CD8-positive, alpha-beta memory T cell (primary cell): ENCODE measurements at places on chromosomes 5 and 9. TPM values are rescaled to one million over a fixed set of nuclear protein-coding genes. Genes with fewer than 3 reads are reported as not detected.

Gene OBP2A
- total RNA-seq = not detected

Gene CNTFR
- not detected for total RNA-seq

Gene AQP7
- total RNA-seq = not detected

Gene GABRB2
- not detected for total RNA-seq

Gene NNT
- 87.3 TPM for total RNA-seq

Gene ACSL6
- 22.7 TPM for total RNA-seq

Gene NR2F1
- total RNA-seq = not detected

Gene KCTD16
- 0.02 TPM for total RNA-seq

Gene MAMDC4
- 12.9 TPM for total RNA-seq

Gene CEP120
- total RNA-seq = 25.6 TPM

Gene C5orf58
- not detected for total RNA-seq

Gene KIAA0825
- 1.5 TPM for total RNA-seq

Gene ELOVL7
- total RNA-seq = 0.18 TPM

Gene ROPN1L
- total RNA-seq = 0.22 TPM

Gene CDC20B
- not detected for total RNA-seq

Gene ADAMTS16
- total RNA-seq = not detected

Gene COX7C
- 616 TPM for total RNA-seq

Gene SHROOM1
- total RNA-seq = 2.0 TPM

Gene KIAA1191
- total RNA-seq = 37.0 TPM

Gene PCDHB4
- not detected for total RNA-seq

Gene MINAR2
- not detected for total RNA-seq

Gene CXCL14
- total RNA-seq = not detected

Gene PCDHA11
- not detected for total RNA-seq

Gene SPARC
- 0.22 TPM for total RNA-seq

Gene TRIM36
- total RNA-seq = 0.58 TPM

Gene TGFBR1
- total RNA-seq = 41.9 TPM

Gene EQTN
- total RNA-seq = not detected

Gene OGN
- total RNA-seq = not detected

Gene TLR4
- 0.51 TPM for total RNA-seq

Gene TMEM252
- not detected for total RNA-seq

Gene DMRT2
- total RNA-seq = not detected

Gene CBY3
- 0.91 TPM for total RNA-seq

Gene SH2D3C
- total RNA-seq = 14.1 TPM

Gene OR1K1
- total RNA-seq = not detected
